Stimulated activated CD8-positive, alpha-beta memory T cell treated with anti-CD3 and anti-CD28 coated beads, Interleukin-4, amount 100 ng/mL, for 24 hours (primary cell): ENCODE measurements at places on chromosomes 1 and 21.

- no peak for DNase-seq
These were observed 41.9 kb downstream of the CEP170 start for GRCh38 chr1:243213045-243213787.

- no peak for DNase-seq
These were observed 866 bp upstream of the FNDC5 start for GRCh38 chr1:32871364-32872191.

DNA sequence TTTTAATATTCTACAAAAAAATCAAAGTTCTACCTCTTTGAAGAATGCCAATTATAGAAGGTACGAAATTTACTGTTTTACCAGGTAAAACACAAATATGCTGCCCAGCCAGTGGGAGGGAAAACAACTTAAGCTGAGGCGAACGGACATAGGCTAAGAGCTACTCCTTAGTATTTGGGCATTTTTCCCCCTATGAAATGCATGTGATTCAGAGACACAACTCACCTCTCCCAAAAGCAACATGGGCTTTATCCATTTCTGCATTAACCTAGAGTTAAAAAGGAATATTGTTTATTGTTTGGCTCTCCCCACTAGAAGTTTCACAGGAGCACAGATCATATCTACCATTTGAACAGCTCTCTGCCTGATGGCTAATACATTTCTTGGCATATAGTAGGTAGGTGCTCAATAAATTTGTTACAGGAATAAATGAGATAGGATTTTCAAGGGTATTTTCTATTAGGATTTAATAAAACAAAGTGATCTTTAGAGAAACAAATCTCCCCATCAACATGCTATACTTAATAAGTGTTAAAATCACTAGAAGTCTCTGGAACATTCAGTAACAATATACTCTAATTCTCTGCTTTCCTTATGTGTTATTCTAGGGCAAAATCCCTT lies 2.4 kb upstream of the SORT1 start:
- no peak for DNase-seq

DNA sequence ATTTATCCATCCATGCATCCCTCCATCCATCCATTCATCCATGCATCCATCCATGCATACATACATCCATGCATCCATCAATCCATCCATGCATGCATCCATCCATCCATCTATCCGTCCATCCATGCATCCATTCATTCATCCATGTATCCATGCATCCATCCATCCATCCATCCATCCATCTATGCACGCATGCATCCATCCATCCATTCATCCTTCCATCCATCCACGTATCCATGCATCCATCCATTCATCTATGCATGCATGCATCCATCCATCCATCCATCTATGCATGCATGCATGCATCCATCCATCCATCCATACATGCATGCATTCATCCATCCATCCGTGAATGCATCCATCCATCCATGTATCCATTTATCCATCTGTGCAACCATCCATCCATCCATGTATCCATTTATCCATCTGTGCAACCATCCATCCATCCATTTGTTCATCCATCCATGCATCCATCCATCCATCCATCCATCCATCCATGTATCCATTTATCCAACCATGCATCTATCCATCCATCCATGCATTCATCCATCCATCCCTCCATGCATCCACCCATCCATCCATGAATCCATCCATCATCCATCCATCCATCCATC lies 30.3 kb upstream of the TINAGL1 start:
- no peak for DNase-seq

DNA sequence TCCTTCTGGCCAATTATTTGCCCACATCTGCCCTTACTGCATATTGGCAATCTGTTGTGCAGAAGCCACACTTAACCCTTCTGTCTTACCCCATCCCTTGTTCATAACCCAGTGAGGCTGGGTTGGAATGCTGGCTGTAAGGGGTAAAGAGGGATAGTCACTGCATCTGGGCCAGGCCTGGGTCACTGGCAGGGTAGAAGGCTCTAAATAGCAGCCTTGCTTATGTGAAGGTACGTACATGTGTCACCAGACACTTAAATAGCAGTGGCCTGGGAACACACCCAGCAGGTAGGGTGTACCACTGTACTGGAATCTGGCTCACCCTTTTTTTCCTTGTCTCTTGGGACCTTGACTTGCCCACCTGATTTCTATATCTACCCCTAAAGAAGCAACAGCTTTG lies 9.9 kb upstream of the TARS2 start:
- no peak for DNase-seq

DNA sequence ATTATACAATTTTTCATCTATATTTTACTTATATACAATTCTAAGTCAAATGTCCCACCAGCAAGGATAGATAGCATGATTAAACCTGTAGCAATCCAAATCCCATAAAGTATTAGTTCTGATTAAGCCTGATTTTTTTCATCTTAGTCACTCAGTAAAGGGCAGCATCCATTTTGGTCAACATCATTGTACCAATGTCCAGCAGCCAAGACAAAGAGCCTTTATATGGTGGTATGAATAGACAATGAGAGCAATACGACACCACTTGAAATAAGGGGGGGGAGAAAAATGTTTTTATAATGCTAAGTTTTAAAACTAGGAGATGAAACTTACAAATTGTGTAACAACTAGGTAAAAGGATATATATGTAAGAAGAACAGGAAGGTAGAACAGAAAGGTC lies 7.4 kb downstream of the ZNF644 start:
- no peak for DNase-seq

DNA sequence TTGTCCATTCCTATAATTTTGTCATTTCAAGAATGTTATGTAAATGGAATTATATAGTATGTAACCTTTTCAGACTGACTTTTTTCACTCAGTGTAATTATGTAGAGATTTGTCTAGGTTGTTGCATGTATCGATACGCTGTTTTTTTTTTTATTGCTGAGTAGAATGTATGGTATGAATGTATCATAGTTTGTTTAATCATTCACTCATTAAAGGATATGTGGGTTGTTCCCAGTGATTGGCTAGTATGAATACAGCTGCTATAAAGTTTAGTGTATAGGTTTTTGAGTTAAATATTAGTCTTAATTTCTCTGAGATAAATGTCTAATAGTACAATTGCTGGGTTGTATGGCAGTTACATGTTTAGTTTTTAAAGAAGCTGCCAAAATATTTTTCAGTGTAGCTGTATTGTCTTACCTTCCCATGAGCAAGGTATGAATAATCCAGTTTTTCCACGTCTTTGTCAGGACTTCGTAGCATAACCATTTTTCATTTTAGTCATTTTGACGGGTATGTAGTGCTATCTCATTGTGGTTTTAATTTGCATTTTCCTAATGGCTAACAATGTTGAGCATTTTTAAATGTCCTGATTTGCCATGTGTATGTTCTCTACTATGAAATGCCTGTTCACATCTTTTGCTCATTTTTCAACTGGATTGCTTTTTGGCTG lies 22.4 kb downstream of the CASQ2 start:
- DNase-seq: no peak

DNA sequence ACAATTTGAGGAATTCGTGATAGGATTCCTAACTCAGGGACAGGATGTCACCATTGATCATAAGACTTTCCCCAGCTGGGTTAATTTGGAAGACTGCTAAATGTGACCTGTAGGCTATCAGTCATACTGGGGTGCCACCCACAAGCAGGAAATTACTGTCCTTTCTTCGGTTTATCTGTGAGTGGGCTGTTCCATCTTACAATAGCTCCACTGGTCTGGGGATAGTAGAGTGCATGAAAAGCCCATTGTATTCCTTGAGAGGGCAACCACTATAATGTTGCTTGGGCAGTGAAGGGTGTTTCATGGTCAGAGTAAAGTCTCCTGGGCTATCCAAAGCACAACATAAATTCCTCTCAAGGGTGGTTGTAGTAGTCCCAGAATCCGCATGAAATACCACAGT lies 1523.0 kb upstream of the B3GALT2 start:
- DNase-seq: no peak

GRCh38 chr1:158806916-158807536 lies 24.1 kb upstream of the MNDA start:
- DNase-seq: no peak

GRCh38 chr1:32200226-32201010 lies at the start of gene CCDC28B:
CCDC28B (plus strand) TSS chr1:32200595; CDS start chr1:32201936, 1,341 bp downstream.
- peak; percentile 40 for DNase-seq

DNA sequence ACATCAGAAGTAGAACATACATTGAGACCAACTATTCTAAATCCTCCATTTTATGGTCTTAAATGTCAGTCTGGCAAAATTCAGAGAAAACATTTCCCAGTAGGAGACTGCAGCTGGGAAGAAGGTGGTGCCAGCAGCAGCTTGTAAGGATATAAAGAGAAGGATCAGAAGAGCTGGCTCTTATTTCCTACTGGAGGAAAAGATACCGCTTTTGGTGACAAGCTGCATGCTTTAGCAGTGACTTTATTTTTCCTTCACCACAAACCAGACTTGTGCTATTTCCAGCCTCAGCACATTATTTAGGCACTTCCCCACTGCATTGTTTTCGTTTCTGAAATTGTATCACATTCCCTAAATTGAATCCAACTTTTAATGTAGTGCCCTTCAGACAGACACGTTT lies 28.4 kb downstream of the RNF11 start:
- no peak for DNase-seq

DNA sequence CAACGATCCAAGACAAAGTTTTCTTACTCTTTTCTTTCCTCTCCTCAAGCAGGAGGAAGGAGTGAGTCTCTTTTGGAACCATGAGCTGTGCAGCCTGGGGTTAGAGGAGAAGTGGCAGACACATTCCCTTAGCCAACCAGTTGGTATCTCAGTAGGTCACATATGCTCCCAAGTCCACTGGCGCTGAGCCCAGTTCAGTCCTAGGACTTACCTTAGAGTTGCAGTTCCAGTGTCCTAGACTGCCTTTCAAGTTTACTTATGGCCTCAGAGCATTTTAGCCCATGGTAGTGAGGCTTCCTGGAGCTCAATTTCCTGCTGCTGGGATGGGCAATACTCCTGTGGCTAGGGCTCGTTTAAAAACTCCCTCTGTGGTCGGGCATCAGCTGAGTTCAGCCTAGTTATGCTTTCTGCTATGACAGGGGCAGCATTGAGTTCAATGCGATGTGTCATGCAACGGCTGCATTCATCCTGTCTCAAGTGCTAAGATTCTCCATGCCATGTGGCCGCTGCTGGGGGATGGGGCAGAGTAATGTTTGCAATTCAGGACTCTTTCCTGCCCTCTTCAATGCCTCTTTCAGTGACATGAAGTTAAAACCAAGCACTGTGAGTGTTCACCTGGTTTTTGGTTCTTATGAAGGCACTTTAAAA lies 103.8 kb downstream of the LRRC7 start:
- DNase-seq: no peak

DNA sequence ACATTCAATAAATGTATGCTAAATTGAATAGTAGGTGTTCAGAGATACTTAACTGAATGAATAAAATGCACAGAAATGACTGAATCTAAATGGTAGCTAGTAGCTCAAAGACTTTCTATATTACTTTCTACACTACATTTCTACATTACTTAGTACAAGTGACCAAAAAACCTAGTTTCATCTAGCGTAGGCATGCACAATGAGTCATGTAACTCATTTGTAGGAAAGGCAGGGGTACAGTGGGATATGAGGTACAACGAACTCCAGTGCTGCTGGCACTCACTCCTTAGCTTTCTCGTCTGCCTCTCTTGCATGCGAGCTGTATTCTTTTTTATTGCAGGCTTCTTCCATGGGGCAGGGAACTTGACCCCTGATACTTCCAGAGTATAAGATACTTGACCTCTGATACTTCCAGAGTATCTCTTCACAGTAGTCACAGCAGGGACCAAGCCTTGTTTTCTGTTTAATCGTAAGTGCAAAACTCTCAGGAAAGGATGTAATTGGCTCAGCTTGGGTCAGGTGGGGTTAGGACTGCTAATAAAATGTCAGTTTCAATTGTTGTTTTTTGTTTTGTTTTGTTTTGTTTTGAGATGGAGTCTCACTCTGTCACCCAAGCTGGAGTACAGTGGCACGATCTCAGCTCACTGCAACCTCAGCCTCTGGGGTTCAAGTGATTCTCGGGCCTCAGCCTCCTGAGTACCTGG lies 4.9 kb upstream of the ATP2B4 start:
- DNase-seq: no peak

DNA sequence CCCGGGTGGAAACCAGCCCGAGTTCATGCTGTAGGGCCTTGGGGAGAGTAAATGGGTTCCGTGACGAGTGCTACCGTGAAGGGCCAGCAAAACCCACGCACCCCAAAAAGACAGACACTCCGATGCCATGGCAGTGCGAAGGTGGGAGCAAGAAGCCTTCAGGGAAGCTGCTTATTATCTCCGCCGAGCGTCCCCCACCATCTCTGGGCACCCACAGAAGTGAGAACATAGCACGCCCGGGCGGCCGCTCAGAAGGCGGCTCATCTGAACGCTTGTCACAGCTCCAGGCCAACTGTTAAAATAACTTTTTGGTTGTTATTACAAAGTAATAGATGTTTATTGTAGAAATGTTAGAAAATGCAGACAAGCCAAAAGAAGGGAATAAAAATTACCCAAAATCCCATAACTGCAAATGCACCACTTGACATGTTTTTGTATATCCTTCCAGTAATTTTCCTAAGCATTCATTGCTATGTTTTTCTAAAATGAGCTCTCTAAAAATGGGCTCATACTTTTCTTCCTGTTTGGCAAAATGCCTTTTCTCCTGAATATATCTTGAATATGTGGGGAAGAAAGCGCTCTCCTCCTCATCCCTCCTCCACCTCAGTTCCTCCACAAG lies 234.9 kb downstream of the NPHP4 start:
- no peak for DNase-seq

DNA sequence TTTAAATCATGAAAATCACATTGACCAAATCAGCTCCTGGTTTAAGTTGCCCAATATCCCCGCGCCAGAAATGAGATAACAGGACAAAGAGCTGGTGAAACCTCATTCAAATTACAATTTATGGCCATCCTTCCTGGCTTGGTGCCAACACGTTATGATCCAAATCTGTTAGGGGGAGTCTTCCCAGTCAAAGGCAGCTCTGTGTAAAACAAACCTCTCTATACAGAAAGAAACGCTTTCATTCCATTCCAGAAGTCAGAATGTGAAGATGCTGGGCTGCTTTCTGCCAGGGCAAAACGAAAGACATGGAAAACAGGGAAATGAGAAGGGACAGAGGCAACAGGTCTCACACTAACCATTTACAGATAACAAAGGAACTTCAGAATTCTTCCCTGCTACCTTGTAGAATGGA lies 53.5 kb upstream of the TIAM1 start:
- no peak for DNase-seq

GRCh38 chr1:84164567-84165021 lies 20.5 kb downstream of the PRKACB start:
- no peak for DNase-seq

- no peak for DNase-seq
These were observed 186.6 kb upstream of the ST6GALNAC5 start for GRCh38 chr1:76680651-76681050.

DNA sequence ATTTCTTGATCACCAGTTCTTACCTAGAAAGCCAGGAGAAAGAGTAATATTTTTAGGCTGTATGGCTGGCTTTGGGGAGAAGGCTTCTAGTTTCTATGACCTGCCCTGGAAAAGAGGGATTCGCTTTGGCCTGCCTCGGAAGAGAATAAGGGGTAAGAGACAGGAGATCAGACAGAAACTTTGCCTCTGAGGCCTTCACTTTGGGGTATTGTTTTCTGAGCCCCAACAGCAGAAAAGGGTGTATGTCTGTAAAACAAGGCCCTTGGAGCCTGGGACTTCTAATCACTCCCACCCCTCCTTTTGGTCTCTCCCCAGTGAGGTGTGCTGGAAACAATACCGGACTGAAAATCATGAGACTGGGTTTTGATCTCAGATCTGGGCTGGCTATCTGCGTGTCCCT lies 5.1 kb downstream of the SLC45A3 start:
- DNase-seq: no peak
